ENCODE measurements at places on chromosomes 1 and 21.

GRCh38 chr1:209428241-209428921, 155.1 kb upstream of the CAMK1G start:
- peak; percentile 12 for DNase-seq

DNA sequence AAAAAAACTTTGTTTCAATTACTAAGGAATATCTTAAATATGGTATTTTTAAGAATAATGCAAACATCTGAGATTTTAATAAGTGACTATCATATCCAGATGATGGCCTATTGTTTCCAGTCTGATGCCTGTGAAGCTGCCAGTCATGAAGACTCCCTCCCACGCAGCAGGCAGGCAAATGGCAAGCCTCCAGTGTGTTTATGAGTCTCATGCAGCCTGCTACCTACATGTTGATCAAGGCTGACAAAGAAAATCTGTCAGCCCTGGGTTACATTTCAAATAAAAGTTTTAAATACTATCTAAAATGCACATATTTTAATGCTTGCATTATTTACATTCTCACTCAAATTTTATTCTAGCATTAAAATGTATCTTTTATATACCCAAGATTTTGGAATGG, 137.6 kb upstream of the RNPC3 start:
- no peak for DNase-seq

GRCh38 chr1:162011337-162012012, 12.2 kb downstream of the OLFML2B start:
- DNase-seq: no peak

DNA sequence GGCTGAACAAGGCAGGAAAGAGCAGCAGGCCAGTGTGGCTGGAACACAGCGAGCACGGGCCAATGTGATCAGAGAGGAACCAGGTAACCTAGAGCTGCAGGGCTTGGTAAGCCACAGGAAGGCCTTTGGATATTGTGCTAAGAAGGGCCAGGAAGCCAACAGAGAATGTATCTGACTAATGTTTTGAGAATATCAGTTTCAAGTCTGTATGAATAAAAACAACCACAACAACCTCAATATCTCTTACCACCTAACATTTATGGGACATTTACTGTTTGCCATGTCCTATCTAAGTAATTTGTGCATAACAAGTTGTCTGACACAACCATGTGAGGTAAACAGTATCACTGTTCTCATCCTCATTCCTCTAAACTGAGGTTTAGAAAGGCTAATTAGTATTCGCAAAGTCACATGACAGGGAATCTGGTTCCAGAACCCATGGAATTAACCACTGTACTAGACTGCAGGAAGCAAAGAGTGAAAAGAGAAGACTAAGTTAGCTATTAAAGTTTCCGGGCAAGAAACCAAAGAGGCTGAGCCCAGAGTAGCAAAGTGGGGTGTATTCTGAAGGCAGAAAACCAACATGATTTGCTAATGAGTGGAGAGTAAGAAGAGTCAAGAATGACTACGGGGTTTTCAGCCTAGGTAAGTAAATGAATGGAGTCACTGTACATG, 38.9 kb downstream of the SPRTN start:
- DNase-seq: no peak

DNA sequence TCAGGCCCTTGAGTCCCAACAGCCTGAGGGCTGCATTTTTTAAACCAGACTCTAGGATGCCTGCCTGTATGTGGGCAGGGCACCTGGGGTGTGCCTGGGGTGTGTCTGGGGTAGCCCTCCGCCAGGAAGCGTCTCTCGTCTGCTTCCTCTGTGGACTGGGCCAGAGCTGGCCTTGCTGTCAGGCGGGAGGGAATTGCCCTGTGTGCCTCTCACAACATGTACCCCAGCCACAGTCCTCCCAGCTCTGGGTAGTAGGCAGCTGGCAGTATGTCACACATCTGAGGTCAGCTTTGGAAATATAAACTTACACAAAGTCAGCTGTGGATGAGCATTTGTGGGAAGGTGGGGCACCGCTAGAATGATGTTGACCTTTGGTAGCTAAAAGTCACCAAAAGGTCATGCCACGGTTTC, 13.0 kb downstream of the TRAF5 start:
- peak; percentile 9 for DNase-seq

GRCh38 chr1:7187112-7187493, 401.8 kb downstream of the CAMTA1 start:
- peak; percentile 43 for DNase-seq
